Hypothalamus (tissue), 51 donors: ENCODE measurements at places on chromosomes 16 and 17.

DNA sequence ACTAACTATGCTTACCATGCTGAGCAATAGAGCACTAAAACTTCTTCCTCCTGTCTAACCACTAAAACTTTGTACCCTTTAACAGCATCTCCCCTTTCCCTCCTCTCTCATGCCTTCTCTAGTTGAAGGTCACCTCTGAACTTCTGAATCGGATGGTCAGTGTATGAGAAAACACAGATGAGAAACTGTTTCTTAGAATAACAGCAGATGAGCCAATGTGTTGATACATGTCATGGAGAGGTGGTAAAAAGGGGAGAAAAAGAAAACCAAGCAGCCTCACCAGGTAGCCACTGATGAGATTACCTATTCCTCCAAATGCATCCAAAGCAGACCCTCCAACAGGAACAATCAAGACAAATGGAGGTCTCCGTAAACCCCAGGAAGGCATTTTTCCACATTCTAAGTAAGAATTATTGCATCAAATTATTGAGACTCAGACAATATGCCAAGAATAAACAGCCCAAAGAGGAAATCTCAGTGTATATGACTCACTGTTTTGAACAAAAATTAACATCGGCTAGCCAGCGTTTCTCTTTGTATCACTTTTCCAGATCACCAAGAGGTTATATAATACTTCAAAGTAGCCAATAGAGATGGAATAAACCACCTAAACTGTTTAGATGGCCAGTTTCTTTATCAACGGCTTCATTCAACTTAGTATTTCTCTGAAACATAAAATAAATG, 793.3 kb upstream of the SOX9 start:
- no peak for DNase-seq

- DNase-seq = no peak
Observed at GRCh38 chr17:49694847-49695697, 12.7 kb downstream of the SLC35B1 start.

GRCh38 chr17:65584604-65585521, 23.4 kb upstream of the AXIN2 start:
- no peak for DNase-seq

DNA sequence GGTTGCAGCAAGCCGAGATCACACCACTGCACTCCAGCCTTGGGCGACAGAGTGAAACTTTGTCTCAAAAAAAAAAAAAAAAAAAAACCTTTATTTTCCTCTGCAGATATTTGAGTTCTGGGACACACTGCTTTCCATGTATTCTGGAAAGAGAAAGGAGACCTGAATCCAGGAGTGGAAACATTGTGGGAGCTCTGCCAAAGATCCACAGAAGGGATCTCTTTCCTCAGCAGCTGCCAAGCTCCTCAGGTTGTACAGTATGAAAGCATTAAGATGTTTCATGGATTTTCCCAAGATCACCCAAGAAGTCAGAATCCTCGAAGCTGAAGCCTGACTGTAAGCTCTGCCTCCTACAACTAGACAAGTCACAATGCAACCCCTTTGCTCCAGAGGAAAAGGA, 13.5 kb downstream of the NPRL3 start:
- DNase-seq = no peak

DNA sequence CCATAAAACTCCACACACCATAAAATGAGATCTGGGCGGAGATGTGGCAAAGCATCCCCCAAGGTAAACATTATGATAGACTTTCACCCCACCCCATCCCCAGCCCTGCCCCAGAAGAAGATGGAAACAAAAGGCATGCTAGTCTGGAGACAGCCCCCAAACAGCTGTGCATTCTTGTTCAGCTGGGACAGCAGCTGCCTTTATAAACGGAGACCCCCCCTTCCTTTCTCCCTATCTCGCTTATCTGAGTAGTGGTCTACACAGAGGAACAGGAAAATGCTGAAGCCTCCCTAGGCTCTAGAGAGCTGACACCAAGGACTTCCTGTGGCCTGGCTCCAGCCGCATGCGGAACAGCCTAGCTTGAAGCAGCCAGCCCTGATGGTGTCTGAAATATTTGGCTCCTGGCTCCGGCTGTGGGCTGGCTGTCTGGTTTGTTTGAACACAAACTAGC, 190.3 kb upstream of the ANKFN1 start:
- DNase-seq = no peak

- no peak for DNase-seq
Observed at GRCh38 chr17:49971848-49972485, 3.0 kb downstream of the DLX4 start.

DNA sequence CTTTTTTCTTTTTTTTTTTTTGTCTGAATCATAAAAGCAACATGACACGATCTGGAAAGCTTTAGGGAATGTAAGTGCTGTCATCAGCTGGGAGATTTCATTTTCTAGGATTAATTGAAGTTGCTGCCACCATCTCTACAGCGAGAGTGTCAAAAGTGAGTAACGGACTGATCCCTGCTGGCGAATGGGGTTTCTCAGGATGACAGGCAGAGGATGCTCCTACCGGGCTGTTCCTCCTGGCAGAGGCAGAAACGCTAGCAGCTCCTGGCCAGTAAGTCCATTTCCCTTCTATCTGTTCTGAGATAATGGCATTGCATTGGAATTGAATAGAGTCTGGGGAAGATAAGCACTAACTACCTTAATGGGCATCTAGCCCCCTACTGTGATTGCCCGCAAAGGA, 80.5 kb upstream of the KIFC3 start:
- DNase-seq = no peak

DNA sequence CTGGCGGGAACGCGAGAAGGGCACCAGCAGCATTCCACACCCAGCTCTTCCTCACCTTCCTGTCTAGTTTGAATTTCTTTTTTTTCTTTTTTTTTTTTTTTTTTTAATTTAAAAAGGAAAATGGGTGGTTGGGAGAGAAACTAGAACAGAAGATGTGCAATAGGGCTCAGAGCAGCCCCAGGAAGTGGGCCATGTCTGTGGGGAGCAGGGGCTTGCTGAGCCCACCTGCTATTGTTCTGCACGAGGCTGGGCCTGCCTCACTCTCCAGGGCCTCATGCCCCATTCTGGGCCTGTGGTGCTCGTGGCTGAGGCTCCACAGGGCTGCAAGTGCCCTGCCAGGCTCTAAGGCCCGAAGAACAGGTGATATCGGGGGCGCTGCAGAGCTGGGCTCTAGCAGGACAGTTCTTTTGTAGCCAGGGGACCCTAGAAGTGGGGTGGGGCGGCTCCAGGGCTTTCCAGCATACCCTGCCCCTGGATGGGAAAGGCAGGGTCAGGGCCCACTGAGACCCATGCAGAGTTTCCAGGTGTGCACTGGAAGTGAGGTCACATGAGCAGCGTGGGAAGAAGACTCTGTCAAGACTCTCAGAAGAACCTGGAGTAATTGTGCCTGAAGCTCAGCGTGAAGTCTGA, 12.4 kb downstream of the MRPL27 start:
- DNase-seq = no peak

- DNase-seq = no peak
Observed at GRCh38 chr16:81816793-81817210, 37.7 kb downstream of the PLCG2 start.

DNA sequence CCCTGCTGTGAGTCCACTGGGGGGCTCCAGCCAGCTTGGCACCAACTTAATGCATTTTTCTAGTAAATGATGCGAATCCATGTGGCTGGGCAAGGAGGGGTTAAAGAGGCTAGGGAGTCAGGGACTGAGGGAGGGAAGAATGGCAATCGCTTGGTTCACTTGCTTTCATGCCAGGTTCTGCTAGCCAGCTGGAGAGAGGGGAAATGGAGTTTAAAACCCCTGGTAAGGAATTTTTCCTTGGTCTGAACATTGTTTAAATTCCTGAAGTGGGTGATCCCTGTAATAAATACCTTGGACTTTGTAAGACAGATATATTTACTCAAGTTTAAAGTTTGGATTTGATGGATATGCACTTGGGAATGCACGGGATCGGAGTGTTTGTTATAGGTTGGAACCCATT, 22.8 kb downstream of the ANKFN1 start:
- DNase-seq = no peak

DNA sequence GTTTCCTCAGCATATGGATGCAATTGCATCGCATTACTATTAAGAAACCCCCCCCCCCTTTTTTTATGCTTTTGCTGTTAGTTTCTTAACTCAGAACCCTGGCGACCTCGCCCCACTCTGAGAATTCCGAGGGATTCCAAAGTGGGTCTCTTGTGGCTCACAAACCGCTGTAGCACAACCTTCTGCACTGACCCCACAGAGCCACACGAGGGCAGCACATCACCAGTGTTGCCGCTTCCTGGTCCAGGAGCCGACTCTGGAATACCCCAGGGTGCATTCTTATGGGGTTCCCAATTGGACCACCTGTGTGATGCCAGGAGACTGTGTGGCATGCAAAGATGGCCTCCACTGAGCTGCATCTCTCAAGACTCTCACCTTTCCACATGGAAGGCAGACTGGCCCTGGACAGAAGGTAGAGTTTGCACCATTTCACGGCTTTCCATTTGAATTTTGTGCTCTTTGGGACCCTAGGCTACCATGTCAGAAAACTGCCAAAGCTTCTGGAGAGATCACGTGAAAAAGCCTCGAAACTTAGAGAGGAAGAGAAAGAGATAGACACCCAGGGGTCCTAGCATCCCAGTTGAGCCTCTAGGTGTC, 432.7 kb upstream of the ASIC2 start:
- peak; percentile 10 for DNase-seq

- no peak for DNase-seq
Observed at GRCh38 chr16:3458278-3458851, 14.9 kb downstream of the NAA60 start.

DNA sequence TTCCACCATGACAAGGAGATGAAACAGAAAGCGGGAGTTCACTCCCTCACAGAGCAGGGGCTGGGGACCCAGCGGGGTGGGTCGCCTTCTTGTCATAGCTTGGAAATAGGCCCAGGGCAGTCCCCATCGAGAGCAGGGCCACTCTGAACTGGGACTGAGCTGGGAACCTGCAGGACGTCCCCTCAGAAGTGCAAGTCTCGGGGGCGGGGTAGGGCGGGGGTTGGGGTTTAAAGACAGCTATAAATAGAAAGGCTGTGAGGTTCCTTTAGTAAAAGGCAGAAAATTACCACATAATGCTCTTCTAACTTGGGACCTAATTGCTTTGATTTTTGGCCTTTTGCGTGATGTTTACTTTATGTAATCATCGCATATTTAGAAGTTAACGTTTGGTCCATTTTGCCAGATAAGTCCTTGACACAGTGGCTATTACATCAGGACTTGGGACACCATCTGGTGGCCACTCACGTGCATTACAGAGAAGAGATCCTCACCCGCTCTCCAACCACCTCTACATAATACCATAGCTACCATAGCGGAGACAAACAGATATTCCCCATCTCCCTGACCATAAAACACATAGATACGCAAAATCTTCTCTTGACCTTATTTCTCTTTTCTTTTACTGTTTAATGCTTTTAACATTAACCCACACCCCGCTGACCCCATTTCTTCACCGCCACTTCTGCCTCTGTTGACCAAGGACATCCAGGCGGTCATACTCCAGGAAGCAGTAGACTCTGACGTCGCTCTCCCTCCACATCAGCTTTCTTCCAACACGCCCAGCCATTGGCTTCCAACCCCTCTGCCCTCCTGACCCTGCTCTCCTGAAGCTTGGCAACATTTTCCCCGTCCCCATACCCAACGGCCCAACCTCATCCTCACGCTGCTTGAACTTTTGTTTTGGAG, 27.5 kb upstream of the PIK3R6 start:
- no peak for DNase-seq

DNA sequence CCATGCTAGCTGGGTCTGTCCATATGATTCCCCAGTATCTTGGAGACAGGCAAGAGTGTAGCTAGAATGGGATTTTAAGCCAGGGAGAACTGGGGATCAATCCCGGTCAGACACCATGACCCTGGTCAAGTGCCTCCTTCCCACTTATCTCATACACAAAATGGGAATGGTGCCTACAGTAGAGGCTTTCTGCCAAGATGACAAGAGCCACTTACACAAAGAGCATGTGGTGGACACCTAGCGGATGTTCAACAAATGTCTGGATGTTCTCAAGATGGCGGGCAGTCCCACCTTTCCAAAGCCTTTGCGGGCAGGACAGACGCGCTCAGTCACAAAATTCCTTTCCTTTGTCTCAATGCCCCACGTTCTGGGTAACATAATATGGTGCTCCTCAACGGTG, 57.3 kb downstream of the MAF start:
- DNase-seq = no peak

DNA sequence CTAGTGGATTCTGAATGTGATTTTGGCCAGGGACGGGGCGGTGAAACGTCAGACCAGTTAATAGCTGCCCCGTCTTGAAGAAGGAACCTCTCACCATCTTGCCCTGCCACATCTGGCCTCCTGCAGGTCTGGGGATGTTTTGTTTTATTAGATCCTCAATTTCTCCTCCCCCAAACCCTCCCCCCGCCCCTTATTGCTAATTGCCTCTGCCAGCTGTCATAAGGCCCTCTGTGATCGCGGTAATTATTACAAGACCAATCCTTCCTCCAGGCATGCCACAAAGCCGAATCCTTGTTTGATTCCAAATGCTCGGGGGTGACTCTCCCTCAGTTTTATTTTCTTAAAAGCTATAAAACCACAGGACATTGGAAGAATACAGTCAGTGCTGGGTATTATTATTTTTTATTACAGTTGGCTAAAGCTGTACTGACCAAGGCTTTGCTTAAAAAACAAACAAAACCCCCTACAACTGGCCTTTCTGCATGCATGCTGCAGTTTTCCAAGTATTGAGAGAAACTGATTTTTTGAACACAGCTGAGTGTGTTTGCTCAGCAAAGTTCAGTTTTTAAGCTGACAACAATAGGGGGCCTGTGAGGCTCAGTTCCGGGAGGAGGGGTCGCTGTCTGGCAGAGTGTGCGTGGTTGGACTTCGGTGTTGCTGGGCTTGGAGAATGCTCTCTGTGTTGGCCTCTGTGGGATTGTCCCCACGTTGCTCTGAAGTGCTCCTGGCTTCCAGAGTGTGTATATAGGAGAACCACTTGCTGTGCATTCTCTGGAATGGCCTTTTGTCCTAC, 1.7 kb downstream of the KSR1 start:
- peak; percentile 13 for DNase-seq

DNA sequence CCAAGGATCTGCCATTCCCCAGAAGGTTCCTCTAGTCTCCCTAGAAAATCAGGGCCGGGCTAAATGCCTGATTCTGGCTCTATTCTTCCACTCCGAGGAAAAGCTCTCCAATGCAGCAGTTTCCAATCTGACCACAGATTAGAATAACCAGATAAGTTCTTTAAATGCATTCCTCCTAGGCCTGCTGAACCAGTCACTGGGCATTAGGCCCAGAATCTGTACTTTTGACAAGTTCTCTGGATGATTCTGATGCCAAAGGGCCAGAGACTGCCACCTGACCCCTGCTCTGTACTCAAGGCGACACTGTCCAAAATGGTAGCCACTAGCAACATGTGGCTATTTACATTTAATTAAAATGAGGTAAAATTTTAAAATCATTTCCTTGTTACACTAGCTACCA, 22.3 kb downstream of the MAP3K14 start:
- DNase-seq = no peak

DNA sequence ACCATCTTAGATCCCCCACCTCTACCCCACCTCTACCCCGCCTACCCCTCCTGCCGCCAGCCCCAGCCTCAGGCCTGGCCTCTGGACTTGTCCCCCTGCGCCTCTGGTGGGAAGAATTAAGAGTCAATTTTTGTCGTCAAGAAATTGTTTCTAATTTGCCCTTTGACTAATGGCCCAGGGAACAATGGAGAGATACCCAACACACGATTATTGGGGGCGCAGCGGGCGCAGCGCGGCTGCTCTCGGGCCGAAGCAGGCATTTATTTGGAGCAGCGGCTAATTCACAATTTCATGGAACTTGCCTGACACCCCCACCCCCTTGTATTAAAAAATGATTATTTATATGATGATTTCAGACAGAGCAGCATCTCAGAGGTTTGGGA, 4.4 kb upstream of the BAHCC1 start:
- no peak for DNase-seq
